Effector memory CD4-positive, alpha-beta T cell (primary cell): ENCODE measurements at places on chromosomes 12 and 14.
A peak's percentile ranks its signal among the peaks of the same experiment; 100 is the strongest.

DNA sequence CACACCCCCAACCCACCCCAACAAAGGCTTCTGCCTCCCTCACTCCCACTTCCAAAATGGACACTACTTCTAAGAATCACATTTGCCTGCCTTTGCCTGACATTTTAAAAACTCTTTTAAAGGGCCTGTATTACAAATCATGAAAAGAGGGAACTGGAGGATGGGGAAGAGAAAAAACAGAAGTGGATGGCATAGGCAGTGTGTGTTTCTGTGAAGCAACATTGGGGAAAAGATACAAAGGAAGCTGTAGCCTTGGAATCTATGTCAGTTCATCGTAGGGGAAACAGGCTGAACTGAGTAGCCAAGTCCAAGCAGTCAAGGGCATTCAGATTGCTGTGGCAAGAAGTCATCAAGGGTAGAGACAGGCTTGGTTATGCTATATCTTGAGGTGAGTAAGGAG is 273.9 kb downstream of the BTG1 start:
- no peak for DNase-seq

DNA sequence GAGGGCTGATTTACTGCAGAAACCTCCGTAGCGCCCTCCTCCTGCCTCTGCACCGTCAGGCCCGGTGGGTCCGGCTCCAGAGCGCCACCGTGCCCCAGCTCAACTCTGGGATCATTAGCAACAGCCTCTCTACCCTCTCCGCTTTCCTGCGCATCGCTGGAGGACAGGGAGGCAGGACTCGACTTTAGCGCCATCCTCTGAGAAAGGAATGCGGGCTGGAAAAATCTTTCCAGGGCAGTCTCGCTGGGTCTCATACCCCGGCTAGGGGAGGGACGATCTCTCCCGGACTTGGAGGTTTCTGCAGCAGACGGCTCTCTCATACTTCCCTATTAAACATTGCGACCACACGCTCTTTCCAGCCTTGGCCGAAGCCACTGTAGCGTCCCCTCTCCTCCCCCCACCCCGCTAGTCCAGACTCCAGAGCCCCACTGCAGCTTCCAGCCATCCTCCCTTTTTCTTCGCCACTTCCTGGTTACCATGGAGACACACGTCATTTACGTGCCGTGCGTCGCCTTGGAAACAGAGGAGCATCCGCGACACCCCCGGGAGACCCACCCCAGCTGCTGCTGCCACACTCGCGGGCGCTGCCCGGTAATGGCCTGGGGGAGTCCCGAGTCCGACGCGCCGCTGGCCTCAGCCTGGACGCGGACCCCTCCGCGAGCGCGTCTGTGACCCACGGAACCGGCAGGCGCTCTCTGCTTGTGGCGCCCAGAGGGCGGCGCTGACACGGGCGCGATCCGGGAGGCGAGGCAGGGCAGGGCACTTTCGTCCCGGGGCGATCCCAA is at the start of gene CCDC184:
Gene CCDC184, plus strand, starts transcription at position 554 of the 785 bp plus-strand sequence. CDS start 479 bp downstream, outside the sequence.
- peak; percentile 67 for DNase-seq

DNA sequence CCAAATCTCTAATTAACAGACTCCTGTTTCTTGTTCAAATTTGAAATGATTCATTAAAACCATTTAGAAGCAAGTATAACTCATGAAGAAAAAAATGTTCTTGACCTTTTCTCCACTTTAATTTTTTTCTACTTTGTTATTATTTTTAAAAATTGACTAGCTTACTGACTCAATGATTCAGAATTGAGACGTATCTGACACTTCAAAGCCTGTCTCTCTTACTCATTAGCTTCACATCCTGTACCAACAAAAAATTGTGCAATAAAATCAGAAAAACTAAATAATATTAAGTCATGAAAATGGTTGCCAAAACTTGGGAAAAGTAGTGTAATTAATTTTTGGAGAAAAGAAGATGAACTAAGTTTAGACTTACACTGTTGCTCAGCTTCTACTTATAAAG is 331.2 kb downstream of the SLC16A7 start:
- DNase-seq, result no peak

DNA sequence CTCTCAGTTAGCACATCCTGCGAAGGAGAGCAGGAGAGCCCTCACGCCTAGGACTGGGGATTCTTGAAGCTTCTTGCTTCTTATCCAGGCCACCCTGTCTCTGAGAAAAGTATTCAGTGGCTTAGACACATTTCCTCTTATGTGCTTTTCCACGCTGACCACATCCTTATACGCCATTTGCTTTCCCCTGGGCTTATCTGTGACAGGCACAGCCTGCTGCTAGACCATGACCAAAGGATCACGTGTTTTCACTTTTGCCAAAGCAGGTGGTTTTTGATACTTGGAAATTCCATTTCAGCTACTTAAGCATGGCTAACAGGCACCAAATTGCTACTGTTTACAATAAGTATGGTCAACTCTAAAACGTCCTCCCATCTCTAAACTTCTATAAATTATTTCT is 587.4 kb downstream of the AACS start:
- no peak for DNase-seq

- DNase-seq, result no peak
These were observed 12.3 kb downstream of the SIX1 start for GRCh38 chr14:60636879-60637478.

DNA sequence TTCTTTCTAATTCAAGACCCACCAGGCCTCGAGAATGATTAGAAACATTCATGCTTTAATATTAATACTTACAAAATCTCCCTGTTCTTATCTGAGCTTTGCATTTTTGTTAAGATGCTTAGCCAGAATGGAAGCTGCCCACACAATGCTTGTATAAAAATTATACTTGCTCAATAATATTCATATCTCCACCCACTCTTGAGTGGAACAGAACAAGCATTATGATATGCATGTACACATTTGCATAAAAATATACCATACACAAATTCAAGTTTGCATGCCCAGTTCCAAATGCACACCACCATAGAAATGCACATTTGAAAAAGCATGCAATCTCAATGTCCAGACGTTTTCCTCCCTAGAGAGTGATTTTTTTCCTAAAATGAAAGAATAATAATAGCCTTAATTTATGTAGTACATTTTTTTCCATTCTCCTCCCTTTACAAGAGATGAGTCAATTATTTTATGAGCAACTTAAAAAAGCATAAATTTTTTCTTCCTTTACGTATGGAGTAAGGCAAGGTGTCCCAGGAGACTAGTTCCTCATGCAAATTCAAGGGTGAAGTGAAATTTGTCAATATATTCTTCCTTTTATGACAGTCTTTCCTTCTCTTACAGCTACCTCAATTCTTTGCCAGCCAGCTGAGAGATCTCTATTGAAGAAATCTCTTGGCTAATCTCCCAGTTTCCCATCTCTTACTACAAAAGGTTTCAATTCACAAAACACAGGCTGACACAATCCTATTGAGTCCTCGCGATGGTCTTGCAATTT is 313.1 kb upstream of the GARIN6 start:
- DNase-seq, result no peak

DNA sequence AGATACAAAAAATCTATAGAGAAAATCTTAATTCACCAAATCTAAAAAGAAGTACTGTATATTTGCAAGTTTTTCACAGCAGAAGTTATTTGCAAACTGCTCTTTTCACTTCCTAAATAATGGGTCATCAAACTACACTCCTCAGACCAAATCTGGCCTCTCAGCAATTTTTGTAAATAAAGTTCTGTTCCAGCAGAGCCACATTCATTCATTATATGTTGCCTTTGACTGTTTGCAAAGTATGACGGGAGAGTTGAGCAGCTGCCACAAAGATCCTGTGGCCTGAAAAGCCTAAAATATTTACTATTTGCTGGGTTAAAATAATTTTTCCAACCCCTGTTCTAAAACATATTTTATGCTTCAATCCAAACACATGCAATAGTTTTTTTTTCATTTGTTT is 1222.3 kb upstream of the SEL1L start:
- no peak for DNase-seq

GRCh38 chr14:102840771-102841528 is 63.7 kb downstream of the TRAF3 start:
- DNase-seq, result no peak

- DNase-seq, result no peak
These were observed 85.8 kb downstream of the LLPH start for GRCh38 chr12:66044731-66045130.

- DNase-seq, result no peak
These were observed 1.8 kb downstream of the ZDHHC22 start for GRCh38 chr14:77139540-77140358.

GRCh38 chr14:64680013-64680713 is 24.1 kb upstream of the PLEKHG3 start:
- no peak for DNase-seq

GRCh38 chr14:101189266-101189665 is 285.7 kb upstream of the RTL1 start:
- DNase-seq, result no peak

- DNase-seq, result no peak
These were observed 18.1 kb upstream of the PRICKLE1 start for GRCh38 chr12:42607584-42608058.

GRCh38 chr12:109670731-109671130 is 42.9 kb upstream of the FAM222A start:
- no peak for DNase-seq

DNA sequence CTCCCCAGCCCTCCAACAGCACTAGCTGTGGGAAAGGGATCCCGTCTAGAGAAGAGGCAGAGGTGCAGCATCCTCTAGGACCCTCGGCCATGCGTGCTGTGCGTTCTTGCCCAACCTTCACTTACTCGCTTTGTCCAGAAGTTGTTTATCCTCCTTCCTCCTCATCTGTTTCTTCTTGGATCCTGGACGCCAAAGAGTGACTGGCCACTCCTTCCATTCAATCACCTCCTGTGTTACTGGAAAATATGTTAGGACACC is 140.5 kb downstream of the ZFP36L1 start:
- no peak for DNase-seq

GRCh38 chr12:131827961-131828534 is at the start of gene MMP17:
MMP17 (plus strand) TSS chr12:131828393; CDS start chr12:131828495, 102 bp downstream.
- no peak for DNase-seq

DNA sequence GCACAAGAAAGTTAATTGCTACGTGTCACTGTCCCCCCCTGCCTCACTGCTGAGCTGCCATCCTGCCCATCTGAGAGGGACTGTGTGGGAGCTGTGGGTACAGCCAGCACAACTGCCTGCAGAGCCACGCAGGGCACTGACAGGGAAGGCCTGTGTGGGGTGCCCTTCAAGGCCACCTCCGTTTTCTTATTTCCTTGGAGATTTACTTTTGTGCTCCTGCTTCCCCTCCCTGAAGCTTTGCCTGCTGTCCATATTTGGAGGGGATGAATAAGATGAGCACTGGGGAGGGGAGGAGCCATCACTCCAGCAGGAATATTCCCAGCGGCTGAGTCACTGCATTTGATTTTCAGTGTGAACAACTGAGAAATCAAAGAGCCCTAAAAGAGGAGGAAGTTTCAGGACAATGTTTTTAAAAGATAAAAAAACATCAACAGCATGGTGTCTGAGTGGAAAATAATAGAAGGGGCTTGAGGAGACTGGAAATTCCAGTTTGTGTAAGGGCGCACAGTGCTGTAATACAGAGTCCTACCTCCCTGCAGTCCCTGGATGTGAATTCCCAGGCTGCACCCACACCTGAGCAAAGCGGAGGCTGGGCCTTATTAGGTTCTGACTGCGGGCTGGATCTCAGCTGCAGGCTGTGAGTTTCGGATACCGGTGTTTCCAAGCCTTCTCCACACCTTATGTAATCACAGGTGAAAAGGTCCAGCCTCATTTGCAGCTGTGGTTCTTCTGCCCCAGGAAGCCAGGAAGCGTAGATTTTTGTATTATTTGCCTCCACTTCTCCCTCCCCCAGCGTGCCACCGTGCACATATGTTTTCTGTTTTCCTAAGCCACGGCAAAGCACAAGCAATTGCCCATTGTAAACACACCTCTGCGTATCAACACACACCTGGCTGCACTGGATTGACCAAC is 192.6 kb upstream of the BCL2L14 start:
- no peak for DNase-seq

DNA sequence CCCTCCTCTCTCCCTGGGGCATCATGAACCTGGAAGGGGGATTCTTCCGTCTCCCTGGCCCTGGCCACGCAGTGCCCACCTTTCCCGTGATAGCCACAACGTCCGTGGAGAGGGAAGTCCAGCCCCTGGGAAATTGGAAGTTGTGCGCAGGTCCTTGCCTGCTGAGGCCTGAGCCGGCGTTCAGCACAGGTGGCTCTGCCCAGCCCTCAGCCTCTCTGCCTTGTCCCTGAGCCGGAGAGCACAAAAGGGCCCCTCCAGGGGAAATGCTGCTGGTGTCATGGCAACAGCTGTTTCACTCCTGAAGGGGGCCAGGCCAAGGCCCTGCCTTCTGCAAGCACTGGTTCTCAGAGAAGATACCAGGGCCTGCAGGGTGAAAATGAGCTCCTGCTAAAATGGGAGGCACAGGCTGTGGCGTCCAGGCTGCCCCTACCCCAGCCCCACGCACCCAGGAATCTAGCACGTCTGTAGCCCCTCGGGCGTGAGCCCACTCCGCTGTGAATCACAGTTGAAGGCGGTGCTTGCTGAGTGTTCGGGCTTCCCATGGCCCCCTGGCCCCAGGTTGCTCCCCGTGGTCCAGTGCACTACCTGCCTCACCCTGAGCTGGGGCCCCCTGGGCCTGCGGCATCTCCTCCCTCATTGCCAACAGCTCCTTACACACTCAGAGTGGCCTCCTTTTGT is 149.4 kb downstream of the ADGRD1 start:
- DNase-seq, result no peak

- no peak for DNase-seq
These were observed 23.2 kb downstream of the SLCO1C1 start for GRCh38 chr12:20718294-20718693.

DNA sequence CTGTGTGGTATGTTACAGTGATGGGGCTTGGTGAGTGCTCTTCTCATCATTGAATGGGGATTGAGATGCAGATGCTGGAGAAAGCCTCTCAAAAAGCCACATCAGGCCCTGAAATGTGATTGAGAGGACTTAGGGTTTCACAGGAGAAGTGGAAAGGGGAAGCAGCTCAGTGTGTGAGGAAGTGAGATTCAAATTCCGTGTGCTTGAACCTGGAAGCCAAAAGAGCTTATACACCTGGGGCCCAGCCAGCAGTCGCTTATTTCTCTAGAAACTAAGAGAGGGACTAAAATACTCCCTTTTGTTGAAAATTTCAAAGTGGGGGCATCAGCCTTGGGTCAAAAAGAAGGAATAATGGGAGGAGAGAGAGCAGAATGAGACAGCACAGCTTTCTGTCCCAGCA is 39.1 kb upstream of the GZMB start:
- DNase-seq, result no peak

- DNase-seq, result no peak
These were observed 136.9 kb downstream of the SLC38A1 start for GRCh38 chr12:46131732-46132469.

DNA sequence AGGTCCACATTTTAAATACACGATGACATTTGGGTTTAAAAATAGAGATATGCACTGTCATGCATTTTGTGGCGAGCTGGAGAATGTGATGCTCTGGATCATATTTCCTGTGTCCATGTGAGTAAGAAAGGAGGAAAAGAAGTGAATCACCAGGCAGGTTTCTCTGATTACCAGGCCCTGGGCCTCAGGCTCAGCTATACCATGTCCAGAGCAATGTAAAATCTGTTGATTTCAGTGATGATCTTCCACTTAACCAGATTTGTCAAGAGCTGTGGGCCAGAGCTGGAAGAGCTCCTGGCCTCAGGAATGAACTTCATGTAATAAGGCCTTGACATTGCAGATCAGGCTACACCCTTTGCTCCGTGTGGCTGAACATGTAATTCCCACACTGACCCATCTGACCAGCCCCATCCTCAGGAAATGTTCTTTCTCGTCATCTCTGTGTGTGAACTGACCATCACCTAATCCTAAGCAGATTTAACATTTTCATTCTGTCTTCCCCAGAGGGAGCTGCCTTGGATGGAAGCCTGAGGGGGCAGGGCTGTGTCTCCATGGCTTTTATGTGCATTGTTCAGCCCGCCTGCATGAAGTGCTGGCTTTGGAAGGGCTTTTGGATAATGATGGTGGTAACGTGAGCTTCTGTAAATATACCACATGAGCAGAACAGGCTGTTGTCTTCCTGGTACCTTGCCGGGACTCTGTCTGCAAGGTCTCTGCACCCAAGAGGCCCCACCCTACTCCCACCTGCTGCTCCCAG is 54.5 kb downstream of the CRACR2A start:
- DNase-seq, result no peak
